ENCODE measurements at places on chromosomes 5 and 9.

- peak; percentile 83 for DNase-seq
Observed at GRCh38 chr5:157271740-157272271, 5.9 kb downstream of the CYFIP2 start.

GRCh38 chr9:121305269-121305994 is 37.5 kb downstream of the GSN start:
- DNase-seq: no peak

GRCh38 chr5:73284220-73284795 is 111.3 kb downstream of the TMEM174 start:
- no peak for DNase-seq

GRCh38 chr9:98637381-98637780 is 71.4 kb downstream of the GABBR2 start:
- DNase-seq: no peak

- no peak for DNase-seq
Observed at GRCh38 chr5:178432421-178433272, 157.5 kb downstream of the COL23A1 start.

- no peak for DNase-seq
Observed at GRCh38 chr9:133689151-133689763, 48.9 kb downstream of the SARDH start.

DNA sequence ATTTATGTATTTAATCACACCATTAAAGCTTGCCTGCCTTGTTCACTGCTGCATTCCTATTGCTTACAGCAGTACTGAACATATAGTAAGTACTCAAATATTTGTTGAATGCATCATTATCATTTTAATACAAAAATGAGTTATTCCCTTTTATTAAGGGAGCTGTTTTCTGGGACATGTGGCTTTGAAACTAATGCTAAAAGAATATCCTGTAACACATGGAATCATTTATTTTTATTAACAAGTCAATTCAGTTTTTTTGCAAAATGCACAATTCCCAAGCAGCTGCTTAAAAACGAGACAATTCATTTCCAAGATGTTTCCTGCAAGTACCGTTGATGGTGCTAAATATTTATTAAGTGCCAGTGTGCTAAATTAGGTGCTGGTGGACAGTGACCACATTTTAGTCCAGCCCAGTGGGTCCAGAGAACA is 148.3 kb upstream of the NR3C1 start:
- no peak for DNase-seq

- no peak for DNase-seq
Observed at GRCh38 chr5:16283791-16284190, 104.2 kb upstream of the MARCHF11 start.

DNA sequence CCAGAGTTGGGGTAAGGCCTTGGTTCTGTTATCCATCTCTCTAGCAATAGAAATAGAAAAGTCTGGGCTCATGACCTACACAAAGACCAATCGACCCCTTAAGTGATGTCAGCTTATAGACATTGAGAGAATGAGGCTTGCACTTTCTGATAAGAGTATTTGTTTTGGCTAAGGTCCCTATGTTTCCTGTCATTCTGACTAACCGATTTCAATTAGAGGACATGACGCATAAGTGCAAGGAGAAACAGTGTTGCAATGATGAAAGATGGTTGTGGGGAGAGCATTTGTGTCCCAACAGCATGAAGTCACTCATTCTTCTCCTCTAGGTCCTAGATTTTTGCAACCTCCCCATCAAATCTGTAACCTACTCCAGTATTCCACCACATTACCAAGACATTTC is 255.1 kb downstream of the MAT2B start:
- DNase-seq: no peak

- DNase-seq: no peak
Observed at GRCh38 chr5:88661806-88662207, 221.2 kb downstream of the MEF2C start.

- DNase-seq: no peak
Observed at GRCh38 chr5:146716636-146717035, 161.9 kb downstream of the PPP2R2B start.

DNA sequence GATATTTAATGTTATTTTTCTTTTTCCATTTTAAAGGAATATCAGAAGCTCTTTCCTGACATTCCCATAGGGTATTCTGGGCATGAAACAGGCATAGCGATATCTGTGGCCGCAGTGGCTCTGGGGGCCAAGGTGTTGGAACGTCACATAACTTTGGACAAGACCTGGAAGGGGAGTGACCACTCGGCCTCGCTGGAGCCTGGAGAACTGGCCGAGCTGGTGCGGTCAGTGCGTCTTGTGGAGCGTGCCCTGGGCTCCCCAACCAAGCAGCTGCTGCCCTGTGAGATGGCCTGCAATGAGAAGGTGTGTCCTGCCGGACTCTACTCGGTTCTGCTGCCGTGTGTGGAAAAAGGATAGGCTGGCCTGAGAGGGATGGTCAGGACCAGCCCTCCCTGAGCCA is 24.2 kb downstream of the NANS start:
- DNase-seq: no peak

DNA sequence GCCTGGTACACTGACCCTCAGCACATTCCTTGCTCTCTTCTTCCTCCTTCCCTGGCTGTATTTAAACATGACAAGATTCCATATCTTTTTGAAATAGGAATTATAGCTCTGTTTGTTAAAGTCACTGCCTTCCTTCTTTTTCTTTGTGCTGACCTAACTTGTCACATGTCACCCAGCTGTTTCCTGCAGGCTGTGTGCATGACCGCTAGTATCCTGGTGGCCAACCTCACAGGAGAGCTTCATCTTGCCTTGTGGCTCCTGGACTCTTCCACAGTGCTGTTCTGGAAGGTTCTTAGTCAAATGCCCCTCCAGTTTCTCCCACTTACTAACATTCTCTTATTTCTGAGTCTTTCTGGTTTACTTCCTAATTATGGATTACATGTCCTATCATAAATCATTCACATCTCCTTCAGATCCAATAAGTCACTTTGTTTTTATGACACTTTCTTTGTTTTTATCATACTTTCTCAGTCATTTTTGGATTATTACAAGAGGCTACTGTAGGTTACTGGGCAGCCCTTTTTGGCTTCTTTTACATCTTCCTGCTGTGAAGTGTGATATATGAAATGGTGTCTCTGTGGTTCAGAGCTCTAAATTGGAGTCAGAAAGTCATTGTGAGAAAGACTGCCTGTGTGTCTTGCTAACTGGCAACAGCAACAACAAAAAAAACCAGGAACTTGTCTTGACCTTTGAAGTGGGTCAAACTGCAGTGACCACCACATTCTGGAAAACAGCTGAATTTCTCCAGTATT is 463.6 kb upstream of the DAP start:
- no peak for DNase-seq

DNA sequence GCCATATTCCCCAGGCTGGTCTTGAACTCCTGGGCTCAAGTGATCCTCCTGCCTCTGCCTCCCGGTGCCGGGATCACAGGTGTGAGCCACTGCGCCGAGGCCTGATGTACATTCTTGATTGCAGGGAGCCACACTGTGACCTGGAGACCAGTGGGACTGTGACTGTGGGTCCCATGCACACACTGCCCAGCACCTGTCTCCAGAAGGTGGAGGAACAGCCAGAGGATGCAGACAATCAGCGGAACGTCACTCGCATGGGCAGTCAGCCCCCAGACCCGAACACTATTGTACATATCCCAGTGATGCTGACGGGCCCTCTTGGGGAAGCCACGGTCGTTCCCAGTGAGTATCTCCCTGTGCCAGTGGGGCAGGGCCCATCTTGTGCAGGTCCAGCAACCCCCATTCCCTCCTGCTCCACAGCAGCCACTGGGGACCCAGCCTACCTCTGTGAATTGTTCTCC is 147.3 kb downstream of the CACNA1B start:
- no peak for DNase-seq

DNA sequence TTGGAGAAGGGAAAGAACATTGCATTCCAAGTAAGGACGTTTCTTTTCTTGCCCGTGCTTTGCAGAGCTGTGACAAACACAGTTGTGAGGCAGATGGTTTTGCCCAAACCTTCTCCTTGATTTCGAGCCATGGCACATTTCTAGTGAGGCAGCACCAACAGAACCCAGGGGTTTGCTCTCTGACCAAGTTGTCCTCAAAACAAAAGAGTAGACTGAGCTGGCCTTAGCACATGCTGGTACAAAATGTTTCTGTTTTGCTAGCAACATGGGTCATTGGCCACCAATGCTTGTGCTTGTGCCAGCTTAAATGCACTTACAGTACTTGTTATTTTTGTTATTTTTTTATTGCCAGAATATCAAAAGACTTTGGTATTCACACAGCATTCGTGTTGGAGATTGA is 328.8 kb downstream of the GADD45G start:
- DNase-seq: no peak

- DNase-seq: no peak
Observed at GRCh38 chr9:115035841-115036612, 81.9 kb downstream of the TNC start.

GRCh38 chr5:117590944-117591343 is 1016.3 kb upstream of the SEMA6A start:
- DNase-seq: no peak

GRCh38 chr9:123658792-123659191 is 271.1 kb downstream of the DENND1A start:
- DNase-seq: no peak

DNA sequence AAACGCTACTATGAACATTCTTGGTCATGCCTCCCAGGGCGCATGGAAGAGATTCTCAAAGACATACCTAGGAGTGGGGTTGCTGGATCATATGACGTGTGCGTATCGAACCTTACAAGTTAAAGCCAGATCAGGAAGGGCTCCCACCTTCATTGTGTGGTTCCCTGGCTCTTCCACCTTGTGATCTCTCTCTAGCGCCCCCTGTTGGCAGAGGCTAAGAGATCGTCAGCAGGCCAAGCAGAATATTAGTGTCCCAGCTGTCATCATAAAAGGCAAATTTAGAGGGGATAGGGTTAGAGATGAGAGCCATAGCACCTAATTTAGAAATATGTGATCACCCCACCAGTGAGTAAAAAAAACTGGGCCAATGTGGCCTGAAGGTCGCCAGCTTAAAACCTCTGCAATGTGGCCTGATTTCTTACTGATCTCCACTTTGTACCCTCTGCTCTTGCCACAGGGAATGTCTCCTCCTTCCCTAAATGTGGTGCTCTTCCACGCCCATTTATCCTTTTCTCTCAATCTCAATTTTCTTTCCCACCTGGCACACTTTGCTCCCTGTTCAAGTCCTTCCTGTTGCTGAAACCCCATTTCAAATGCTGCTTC is 91.7 kb upstream of the SHB start:
- peak; percentile 59 for DNase-seq

DNA sequence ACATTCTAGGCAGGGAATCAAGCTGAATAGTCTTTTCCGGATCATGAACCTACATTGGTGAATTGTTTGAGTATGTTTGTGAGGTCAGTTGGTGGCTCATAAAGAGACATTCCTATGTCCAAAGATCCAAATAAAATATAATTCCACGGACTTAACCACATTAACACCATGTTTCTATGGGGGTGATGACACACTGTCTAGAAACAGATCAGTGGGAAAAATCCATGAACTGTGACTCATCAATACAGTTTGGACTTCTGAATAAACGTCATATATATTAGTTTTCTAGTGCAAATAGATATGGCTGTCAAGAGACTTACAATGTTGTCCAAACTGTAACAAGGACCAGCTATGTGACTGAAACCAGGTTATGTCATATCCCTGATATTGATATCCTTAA is 509.9 kb upstream of the TYRP1 start:
- DNase-seq: no peak

DNA sequence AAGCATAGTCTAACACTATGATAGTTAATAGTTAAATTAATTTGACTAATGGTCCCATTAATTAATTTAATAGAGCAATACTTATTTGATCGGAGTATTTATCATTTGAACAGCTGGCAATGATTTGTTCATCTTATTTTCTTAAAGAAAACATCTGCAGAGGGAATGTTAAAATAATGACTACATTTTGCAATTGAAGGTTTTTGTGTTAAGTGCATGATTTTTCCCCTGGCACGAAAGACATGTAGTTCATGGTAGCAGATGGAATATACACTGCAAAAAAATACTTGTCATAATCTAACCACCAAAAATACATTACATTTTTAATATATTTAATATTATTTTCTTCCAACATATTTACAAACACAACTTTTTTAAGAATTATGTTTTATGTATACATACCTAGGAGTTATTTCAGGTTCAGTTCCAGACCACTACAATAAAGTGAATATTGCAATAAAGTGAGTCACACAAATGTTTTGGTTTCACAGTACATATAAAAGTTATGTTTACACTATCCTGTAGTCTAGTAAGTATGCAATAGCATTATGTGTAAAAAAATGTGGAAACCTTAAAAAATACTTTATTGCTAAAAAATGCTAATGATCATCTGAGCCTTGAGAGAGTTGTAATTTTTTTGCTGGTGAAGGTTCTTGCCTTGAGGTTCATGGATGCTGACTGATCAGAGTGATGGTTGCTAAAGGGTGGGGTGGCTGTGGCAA is 292.6 kb upstream of the DAB2 start:
- DNase-seq: no peak

- no peak for DNase-seq
Observed at GRCh38 chr9:86965636-86966395, 18.5 kb upstream of the GAS1 start.

Data from stimulated activated CD4-positive, alpha-beta T cell treated with anti-CD3 and anti-CD28 coated beads, TNF-alpha, amount 100 ng/mL, for 24 hours (primary cell).